ENCODE measurements at places on chromosomes 6 and 20. TPM values are rescaled to one million over a fixed set of nuclear protein-coding genes. Genes with fewer than 3 reads are reported as not detected.

DNA sequence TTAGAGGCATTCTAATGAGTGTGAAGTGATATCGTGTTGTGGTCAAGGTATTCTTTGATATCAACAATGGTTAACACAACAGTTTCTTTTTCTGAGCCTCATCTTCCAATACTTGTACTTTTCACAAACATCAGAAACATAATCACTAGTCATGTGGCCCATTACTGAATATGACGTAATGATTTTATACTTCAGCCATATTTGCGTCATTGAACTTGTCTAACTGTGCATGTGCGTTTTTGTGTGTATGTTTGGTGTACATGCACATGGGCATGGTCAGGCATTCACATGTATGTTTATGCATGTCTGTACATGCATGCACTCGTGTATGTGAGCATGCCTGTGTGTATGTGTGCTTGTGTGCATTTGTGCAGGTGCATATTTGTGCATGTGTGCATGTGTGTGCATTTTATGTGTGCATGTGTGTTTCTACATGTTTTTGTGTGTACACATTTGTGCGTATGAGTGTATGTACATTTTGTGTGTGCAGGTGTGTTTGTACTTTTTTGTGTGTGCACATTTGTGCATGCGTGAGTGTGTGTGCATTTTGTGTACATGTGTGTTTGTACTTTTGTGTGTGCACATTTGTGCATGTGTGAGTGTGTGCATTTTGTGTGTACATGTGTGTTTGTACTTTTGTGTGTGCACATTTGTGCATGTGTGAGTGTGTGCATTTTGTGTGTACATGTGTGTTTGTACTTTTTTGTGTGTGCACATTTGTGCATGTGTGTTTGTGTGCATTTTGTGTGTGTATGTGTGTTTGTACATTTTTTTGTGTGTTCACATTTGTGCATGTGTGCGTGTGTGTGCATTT is 29.4 kb downstream of the PRR18 start:
- no peaks in the 10 kb centered on the region for H3K4me1 ChIP-seq
- no peak overlapping the region for H3K4me3 ChIP-seq
- H3K27ac ChIP-seq: no peak overlapping the region
- H3K27me3 ChIP-seq: no peaks in the 10 kb centered on the region
- no peaks in the 10 kb centered on the region for H3K36me3 ChIP-seq

DNA sequence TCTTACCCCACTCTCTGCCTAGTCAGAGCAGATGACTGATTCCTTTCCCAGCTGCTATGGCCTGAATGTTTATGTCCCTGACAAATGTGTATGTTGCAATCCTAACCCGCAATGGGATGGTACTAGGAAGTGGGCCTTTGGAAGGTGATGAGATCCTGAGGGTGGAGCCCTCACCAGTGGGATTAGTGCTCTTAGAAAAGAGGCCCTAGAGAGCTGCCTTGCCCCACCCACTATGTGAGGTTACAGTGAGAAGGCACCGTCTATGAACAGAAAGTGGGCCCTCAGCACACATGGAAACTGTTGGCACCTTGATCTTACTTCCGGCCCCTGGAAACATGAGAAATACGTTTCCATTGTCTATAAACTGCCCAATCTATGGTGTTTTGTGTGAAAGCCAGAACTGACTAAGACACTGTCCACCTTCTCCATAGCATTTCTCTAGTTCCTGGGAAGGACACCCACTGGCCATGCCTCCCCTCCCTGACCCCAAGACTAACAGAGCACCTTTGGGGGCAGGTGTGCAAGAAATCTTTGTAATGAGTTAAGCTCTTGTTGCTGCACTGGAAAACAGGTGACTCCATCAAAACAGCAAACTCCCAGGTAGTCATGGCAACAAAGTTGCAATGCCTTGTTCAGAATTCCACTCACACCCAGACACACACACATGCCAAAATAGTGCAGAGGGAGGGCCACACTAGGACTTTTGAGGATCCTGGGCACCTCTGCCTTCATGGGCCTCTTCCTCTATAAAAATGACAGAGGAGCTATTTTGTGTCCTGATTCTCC is 16.2 kb downstream of the GABRR2 start:
- H3K4me3 ChIP-seq: no peak overlapping the region
- no peaks in the 10 kb centered on the region for H3K27me3 ChIP-seq
- peaks cover 24% of the 10 kb centered on the region for H3K4me1 ChIP-seq
- peak overlapping the region; percentile 68 for H3K27ac ChIP-seq
- no peaks in the 10 kb centered on the region for H3K36me3 ChIP-seq
- DNase-seq: no peak

GRCh38 chr6:90019216-90019615 is 124.9 kb downstream of the GJA10 start:
- no peak overlapping the region for H3K4me3 ChIP-seq
- H3K27me3 ChIP-seq: no peaks in the 10 kb centered on the region
- no peak overlapping the region for H3K27ac ChIP-seq
- no peak for DNase-seq

GRCh38 chr6:66638099-66638498 is 931.1 kb upstream of the EYS start:
- no peaks in the 10 kb centered on the region for H3K36me3 ChIP-seq
- H3K4me1 ChIP-seq: no peaks in the 10 kb centered on the region
- H3K27me3 ChIP-seq: no peaks in the 10 kb centered on the region

The ARMH2 gene
- not detected for total RNA-seq

The CRISP1 gene
- total RNA-seq: not detected

DNA sequence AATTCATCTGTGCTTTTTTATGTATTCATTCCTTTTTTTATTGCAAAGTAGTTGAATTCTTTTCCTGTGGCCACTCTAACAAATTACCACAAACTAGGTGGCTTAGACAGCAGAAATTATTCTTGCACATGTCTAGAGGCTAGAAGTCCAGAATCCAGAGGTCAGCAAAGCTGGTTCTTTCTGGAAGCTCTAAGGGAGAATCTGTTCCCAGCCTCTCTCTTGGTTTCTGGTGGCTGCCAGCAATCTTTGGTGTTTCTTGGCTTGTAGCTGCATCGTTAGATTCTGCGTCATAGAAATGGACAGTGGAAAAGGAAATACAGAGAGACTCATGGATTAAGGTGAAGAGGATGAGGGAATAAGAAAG is 39.3 kb downstream of the GSTA2 start:
- no peak overlapping the region for H3K4me3 ChIP-seq
- H3K36me3 ChIP-seq: no peaks in the 10 kb centered on the region
- no peaks in the 10 kb centered on the region for H3K27me3 ChIP-seq

DNA sequence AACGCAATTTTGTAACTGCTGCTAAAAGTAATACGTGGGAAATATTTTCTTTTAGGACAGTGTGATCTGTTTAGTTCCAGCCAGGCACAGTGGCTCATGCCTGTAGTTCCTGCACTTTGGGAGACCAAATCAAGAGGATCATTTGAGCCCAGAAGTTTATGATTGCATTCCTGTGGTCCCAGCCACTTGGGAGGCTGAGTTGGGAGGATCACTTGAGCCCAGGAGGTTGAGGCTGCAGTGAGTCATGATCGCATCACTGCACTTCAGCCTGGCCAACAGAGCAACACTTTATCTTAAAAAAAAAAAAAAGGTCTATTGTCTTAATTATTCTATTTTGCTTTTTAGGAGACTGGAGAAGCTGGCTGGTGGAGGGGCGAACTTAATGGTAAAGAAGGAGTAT is 101.5 kb downstream of the CD2AP start:
- H3K4me1 ChIP-seq: no peaks in the 10 kb centered on the region
- no peak overlapping the region for H3K27ac ChIP-seq
- no peaks in the 10 kb centered on the region for H3K27me3 ChIP-seq
- H3K36me3 ChIP-seq: peaks cover 4% of the 10 kb centered on the region
- DNase-seq: no peak

The RIPPLY2 gene
- total RNA-seq: not detected

- no peak overlapping the region for H3K27ac ChIP-seq
- H3K4me1 ChIP-seq: no peaks in the 10 kb centered on the region
- no peak overlapping the region for H3K4me3 ChIP-seq
- H3K27me3 ChIP-seq: no peaks in the 10 kb centered on the region
- H3K36me3 ChIP-seq: no peaks in the 10 kb centered on the region
These were observed 94.8 kb downstream of the GRM1 start for GRCh38 chr6:146123616-146124015.

DNA sequence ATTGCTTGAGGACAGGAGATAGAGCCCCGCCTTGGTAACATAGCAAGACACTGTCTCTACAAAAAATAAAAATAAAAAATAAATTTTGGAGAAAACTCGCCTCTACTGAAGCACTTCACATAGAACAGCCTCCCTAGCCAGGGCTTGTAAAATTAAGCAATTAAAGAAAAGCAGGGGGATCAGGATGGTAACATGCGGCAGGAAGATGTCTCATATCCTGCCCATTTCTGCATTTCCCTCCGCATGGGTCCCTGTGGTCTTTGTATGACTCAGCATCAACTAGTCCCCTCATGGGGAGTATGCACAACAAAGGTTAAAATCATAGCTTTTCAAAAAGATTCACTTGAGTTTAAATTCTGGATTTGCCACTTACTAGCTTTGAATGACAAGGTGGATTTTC is 379.0 kb downstream of the EPHA7 start:
- H3K36me3 ChIP-seq: no peaks in the 10 kb centered on the region
- no peak for DNase-seq
- no peaks in the 10 kb centered on the region for H3K27me3 ChIP-seq
- H3K4me1 ChIP-seq: no peaks in the 10 kb centered on the region
- no peak overlapping the region for H3K27ac ChIP-seq

- peaks cover 9% of the 10 kb centered on the region for H3K4me1 ChIP-seq
- peak overlapping the region; percentile 70 for H3K4me3 ChIP-seq
- H3K27me3 ChIP-seq: no peaks in the 10 kb centered on the region
- H3K36me3 ChIP-seq: no peaks in the 10 kb centered on the region
These were observed 89.8 kb upstream of the PRSS16 start for GRCh38 chr6:27157459-27158315.

The ELOVL4 gene
- 3.2 TPM for total RNA-seq

DNA sequence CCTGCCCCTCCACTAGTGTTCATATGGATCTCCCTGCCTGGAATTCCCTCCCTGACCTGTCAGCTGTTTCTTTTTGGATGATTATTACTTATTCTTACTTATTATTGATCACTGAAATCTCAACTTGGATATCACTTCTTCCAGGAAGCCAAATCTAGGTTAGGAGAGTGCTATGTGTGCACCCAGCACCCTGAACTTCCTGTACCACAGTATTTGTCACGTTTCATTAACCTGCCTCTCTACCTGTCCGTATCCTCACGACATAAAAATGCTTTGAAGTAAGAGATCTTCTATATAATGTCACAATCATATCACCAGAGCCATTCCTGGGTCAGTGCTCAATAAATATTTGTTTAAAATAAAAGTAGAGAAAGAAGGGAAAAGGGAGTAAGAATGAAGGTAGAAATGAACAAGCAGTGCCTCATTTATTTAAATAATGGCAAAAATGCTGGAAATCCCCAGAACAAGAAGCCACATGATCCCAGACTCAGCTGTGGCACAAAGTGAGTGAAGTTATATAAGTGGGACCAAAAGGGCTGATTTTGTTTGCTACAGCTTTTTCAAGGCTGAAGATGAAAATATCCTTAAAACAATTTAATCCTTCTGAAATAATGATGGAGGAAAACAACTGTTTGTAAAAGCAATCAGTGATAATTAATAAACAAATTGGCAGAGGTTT is 88.0 kb upstream of the MANEA start:
- no peak overlapping the region for H3K4me3 ChIP-seq
- no peaks in the 10 kb centered on the region for H3K27me3 ChIP-seq
- H3K27ac ChIP-seq: no peak overlapping the region
- H3K36me3 ChIP-seq: no peaks in the 10 kb centered on the region
- no peak for DNase-seq

GRCh38 chr6:2669067-2669700 is 81.5 kb downstream of the MYLK4 start:
- peak overlapping the region; percentile 4 for H3K4me3 ChIP-seq
- no peaks in the 10 kb centered on the region for H3K36me3 ChIP-seq
- no peak overlapping the region for H3K27ac ChIP-seq
- no peak for DNase-seq
- H3K4me1 ChIP-seq: peaks cover 5% of the 10 kb centered on the region
- no peaks in the 10 kb centered on the region for H3K27me3 ChIP-seq

The ZNFX1 gene
- 74.7 TPM for total RNA-seq

DNA sequence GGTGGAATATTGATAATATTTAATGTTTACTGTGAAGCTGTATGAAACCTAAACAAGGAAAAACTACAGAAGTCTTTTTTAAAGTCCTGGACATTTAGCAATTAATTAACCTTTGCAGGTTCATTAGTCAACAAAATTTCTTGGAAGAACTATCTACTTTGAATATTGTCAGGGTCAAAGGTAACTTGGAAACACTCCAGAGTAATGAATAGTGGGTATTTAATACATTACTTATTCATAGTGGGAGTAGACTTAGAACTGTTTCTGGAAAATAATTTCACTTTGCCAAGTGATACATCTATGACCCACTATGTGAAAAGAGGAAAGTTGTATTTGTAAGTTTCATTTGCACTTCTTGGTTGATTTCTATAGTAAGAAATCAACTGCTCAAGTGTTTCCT is 319.1 kb downstream of the TFAP2B start:
- no peak overlapping the region for H3K27ac ChIP-seq
- no peaks in the 10 kb centered on the region for H3K4me1 ChIP-seq
- H3K36me3 ChIP-seq: no peaks in the 10 kb centered on the region
- DNase-seq: no peak
- H3K27me3 ChIP-seq: no peaks in the 10 kb centered on the region
- no peak overlapping the region for H3K4me3 ChIP-seq

GRCh38 chr6:140041571-140042332 is 667.3 kb upstream of the CITED2 start:
- H3K27me3 ChIP-seq: no peaks in the 10 kb centered on the region
- H3K4me3 ChIP-seq: no peak overlapping the region

The SLPI gene
- total RNA-seq: 44.3 TPM

DNA sequence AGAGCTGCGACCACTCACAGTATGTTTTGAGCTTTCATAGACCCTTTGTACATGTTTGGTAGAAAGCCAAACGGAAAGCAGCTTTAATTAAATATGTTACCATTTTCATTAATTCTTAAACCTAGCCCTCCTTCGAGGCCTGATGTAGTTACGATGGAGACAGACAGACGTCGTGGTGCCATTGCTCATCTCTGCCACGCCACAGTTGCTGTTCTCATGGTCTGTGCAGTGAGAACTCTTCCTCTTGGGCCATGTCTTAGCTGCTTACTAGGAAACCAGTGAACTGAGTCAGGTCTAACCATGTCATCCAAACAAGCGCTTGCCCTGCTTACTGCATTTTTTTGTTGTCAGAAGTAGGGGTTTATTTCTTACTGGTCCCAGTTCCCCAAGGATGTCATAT is 62.8 kb downstream of the SNX9 start:
- DNase-seq: no peak
- no peaks in the 10 kb centered on the region for H3K4me1 ChIP-seq
- H3K36me3 ChIP-seq: peaks cover 5% of the 10 kb centered on the region

The PROCR gene
- 74.7 TPM for total RNA-seq

DNA sequence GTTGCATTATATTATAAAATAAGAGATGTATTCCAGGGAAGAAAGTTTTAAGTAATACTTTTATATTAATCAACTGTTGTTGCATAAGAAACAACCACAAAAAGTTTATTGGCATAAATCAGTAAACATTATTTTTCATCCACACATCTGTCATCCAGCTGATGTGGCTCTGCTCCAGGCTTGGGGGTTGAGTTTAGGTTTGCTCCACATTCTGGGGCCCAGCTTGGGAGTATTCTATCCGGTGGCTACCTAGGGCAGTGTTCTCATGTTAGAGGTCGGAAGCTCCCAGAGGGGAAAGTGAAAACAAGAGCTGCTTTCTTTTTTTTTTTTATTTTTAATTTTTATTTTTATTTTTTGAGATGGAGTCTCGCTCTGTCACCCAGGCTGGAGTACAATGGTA is 728.4 kb upstream of the FLRT3 start:
- H3K4me1 ChIP-seq: no peaks in the 10 kb centered on the region
- H3K4me3 ChIP-seq: no peak overlapping the region
- no peak for DNase-seq
- no peaks in the 10 kb centered on the region for H3K27me3 ChIP-seq
- H3K27ac ChIP-seq: no peak overlapping the region

All from thoracic aorta (tissue), 2 donors.